Activated T-helper 1 cell treated with anti-CD3 and anti-CD28 coated beads, Interleukin-2, amount 50 U/mL, for 16 hours (primary cell): ENCODE measurements at places on chromosomes 1 and 21.

GRCh38 chr1:176601348-176601747 is 138.4 kb downstream of the PAPPA2 start:
- DNase-seq, result no peak

DNA sequence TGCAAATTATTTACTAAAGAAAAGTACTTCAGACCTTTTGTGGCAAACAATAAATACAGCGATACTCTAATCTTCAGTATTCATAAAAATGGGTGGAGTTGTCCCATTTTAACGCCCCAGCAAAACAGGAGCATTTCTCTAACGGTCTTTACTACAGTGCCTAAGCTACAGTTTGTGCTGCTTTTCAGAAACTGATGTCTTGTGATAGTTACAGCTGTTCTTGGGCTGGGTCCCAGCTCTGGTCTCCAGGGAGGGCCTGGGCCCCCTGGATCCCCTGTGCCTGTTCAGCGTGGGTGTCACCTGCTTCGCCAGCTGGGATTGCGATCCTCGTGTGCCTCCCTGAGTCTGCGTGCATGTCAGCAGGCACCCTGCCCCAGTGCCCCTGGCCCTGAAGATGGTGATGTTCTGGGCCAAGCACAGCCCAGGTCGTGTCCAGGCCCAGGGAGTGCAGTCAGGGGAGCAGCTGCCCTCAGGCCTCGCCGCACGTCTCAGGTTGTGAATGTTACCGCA is 64.0 kb upstream of the DIP2A start:
- no peak for DNase-seq

- no peak for DNase-seq
These were observed 4.8 kb upstream of the PTTG1IP start for GRCh38 chr21:44878053-44878982.

- no peak for DNase-seq
These were observed 6.1 kb upstream of the MTF1 start for GRCh38 chr1:37865348-37866120.

GRCh38 chr1:6121651-6122370 is 58.3 kb downstream of the CHD5 start:
- no peak for DNase-seq

- no peak for DNase-seq
These were observed 485.0 kb downstream of the DISC1 start for GRCh38 chr1:232111611-232112010.

- no peak for DNase-seq
These were observed 21.8 kb downstream of the TENT5C start for GRCh38 chr1:117627546-117628130.

GRCh38 chr1:38475624-38476005 is 384.0 kb downstream of the RRAGC start:
- DNase-seq, result no peak

GRCh38 chr1:15953294-15953771 is 22.6 kb downstream of the ZBTB17 start:
- DNase-seq, result no peak

DNA sequence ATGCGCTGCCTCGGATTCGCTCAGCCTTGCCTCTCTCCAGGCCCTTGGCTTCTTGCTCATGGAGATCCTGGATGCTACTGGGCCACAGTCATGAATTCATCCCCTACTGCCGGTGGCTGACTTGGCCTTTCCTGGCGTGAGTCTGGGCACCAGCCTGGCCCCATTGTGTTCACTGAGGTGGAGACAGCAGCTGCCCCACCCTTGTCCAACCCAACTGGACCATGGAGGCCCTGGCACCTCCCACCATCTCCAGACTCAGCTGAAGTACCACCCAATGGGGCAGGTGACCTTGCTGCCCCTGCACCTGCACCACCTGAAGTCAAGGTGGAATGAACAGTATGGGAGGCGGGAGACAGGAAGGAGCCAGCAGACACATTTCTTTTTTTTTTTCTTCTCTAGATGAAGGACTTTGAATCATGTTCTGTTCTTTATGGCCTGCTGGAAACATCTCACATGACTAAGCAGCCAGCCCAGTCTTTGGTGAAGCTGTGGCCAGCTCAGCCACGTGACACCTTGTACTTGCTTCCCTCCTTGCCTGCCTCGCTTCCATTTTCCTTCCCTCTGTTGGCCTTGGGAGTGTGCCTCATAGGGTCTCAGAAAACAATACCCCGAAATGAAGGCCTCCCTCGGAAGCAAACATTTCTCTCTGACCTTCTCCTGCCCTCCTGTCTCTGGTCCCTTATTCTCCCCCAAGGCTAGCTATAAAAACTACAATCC is 3.8 kb upstream of the SLC30A2 start:
- DNase-seq, result no peak

DNA sequence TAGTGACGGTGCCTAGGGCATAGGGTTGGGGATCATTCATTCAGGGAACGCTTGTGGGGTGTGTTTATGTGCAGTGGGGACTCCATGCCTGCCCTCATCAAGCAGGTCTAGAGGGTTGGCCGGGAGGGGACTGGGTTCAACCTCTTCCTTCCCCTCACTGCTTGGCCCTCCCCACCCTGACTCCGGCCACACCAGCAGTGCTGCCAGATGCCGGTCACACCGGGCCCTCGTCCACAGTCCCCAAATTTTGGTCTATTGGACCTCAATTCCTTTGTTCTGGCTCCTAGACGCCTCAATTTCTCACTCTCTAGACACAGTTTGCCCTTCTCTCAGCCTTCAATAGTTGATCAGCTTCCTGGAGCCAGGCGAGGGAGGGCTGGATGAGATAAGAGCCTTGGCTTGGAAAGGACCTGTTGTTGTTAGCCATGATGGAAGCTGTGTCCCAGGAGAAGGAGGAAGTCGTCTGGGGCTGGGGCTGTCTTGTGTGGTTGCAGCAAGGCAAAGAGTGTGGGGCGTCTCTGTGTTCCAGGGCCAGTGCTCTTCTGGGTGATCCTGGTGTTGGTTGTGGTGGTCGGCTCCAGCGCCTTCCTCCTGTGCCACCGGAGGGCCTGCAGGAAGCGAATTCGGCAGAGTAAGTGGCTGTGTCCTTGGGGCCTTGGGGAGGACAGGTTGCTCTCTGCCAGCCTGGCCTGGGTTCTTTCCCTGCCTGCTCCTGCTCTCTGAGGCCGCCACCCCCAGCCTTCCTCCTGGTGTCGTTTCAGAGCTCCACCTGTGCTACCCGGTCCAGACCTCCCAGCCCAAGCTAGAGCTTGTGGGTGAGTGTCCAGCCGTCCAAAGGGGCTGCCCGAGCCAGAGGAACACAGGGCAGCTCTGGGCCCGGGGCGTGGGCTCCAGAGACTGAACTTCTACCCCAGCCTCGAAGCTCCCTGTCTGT is 41.1 kb upstream of the TNFRSF1B start:
- no peak for DNase-seq

- peak; percentile 24 for DNase-seq
These were observed 17.7 kb upstream of the PTPRC start for GRCh38 chr1:198620951-198621824.

DNA sequence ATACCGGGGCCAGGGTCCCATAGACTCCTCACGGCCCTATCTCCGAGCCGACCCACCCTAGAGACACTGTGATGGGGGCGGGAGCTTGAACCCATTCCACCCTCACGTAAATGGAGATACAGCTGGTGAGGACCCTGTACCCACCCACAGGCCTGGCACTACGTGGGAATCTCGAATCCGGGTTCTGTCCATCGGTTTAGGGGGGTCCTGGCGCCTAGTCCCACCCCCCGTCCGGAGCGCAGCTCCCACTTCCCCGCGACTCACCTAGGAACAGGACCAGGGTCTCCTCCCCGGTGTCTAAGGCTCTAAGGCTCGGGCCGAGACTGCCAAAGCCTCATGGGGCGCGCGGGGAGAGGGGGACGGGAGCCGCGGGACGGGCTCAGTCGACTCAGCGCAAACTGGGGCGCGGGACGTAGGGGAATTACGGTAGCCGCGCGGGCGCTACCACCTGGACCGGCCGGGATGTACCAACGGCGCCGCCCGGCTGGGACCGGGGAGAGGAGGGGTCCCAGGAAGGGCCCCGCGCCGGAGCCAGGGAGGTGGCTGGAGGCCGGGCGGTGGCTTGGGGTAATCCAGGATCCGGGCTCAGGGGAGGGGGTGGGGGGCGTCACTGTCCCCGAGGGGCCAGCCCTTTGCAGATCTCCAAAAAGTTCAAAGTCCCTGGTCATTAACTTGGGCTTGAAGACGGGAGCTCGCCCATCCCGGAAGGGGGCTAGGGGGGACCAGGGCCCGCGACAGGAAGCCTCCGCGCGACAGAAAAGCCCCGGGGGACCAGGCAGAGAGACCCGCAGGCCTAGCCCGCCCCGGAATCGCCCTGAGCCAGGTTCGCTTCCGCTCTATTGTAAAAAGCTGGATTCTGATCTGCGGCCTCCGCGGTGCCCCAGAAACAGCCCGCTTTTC is 1.0 kb downstream of the PLEKHG5 start:
- peak; percentile 22 for DNase-seq

DNA sequence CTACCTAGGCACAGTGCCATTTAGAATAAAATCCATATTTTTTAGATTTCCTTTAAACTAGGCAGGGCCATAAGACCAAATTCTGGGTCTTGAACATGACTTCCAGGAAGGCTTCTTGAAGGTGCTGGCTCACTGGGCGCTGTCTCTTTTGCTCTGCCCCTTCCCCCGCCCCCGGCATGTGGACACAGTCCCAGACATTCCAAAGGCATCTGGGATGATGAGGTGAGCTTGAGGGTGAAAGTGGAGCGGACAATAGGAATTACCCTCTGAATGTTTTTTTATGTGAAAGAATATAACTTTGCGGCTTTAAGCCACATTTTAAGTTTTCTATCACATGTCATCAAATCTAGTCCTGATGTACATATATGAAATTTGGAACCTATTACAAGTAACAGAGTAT is 29.4 kb downstream of the RWDD3 start:
- no peak for DNase-seq

DNA sequence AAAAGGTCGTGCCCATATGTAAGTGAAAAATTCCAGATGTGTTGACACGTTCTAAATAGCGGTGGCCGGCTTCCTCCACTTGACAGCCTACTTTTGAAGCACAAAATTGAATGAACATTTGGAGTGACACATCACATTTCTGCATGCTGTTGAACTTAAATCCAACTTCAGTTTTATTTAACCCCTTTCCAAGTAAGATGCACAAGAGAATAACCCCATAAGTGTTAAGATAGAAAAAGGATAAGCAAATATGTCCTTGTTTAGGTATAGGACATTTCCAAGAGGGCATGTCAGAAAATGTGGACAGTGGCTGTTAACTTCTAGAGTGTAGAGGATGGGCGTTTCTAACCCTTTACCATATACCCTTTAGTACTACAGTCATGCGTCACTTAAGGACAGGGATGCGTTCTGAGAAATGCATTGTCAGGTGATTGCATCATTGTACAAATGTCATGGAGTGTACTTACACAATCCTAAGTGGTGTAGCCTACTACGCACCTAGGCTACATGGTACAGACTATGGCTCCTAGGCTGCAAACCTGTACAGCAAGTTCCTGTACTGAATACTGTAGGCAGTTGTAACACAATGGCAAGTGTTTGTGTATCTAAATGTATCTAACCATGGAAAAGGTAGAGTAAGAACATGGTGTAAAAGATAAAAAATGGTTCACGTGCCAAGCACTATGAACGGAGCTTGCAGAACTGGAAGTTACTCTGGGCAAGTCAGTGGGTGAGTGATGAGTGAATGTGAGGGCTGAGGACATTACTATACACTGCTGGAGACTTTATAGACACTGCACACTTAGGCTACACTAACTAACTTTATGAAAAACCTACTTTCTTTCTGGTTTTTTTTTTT is 9.3 kb upstream of the FAM89A start:
- DNase-seq, result no peak

DNA sequence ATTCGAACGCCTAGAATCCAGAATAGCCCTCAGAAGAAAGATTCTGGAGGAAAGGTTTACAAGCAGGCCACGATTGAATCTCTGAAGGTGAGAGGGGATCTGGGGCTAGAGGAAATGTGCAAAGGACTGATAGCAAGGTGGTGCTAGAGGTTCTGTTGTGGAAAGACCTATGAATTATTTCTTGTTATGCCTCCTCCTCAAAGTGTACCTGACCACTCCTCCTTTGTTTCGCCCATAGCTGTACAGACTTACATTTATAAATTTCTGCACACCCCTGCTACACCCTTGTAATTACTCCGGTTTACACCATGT is 986 bp downstream of the TCEANC2 start:
- no peak for DNase-seq

GRCh38 chr1:184426278-184426674 is 39.4 kb downstream of the C1orf21 start:
- DNase-seq, result no peak

GRCh38 chr21:45209046-45209445 is 78.6 kb downstream of the POFUT2 start:
- no peak for DNase-seq

DNA sequence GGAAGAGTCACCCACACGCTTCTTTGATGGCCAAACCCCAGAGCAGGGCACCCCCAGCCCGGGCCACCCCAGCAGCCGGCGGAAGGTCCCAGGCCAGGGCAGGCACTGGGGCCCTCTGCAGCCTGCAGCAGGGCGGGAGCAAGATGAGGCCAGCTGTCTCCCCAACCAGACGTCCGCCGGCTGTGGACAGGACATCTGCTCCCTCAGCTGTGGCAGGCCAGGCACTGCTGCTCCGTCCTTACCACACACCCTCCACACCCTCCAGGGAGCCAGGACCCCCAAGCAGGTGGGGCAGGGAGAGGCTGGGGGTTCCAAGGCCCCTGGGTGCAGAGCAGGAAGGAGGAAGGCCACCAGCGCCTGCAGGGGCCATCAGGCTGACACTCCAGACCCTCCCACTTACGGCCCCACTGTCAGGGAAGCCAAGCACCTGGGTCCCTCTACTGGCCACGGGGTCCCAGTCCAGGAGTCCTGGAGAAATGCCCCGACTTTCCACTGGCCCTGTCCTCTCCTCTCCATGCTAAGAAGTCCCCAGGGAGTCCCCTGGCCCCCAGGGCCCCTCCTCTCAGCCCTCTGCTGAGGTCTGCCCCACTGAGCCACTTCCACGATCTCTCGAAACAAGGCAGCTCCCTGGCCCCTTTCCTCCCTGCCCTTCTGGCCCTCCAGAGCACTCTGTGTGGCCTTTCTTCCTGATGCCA is 5.6 kb downstream of the WNT9A start:
- no peak for DNase-seq

DNA sequence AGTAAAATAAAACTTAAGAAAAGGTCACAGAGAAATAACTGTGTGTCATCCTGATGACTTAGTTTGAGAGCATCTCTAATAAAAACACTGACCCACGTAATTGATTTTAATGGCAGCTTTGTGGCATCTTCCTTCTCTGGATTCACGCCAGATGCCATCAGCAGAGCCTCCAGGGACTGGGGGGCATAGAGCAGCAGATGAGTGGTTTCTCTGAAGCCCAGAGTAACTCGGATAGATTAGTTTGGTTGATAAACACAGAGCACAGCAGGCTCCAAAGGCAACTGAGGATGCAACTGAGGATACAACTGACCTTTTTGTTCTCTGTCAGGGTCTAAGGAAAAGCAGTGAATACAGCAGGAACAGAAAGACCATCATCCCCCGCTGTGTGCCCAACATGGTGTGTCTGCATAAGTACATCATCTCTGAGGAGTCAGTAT is 180.8 kb downstream of the RPS6KC1 start:
- no peak for DNase-seq

DNA sequence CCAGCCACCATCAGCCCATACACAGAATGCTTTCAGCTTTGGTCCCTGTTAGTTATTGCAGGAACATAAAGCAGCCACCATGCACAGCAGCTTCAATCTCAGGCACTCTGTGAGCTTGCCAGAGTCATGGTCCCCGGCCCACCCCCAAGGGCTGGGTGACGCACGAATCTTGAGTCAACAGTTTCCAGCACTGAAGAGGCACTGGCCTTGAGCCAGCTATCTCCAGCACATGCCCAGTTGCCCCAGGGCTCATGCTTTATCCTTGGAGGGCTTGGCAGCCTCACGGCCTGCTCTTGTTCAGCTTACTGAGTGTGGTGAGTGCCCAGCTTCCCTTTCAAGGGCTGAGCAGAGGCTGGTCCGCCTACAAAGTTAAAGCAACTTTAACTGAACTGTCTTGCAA is 200.7 kb upstream of the RAB4A start:
- no peak for DNase-seq

- no peak for DNase-seq
These were observed 9.8 kb downstream of the C1orf35 start for GRCh38 chr1:228093050-228093906.
